ENCODE measurements at places on chromosomes 5 and 9.

DNA sequence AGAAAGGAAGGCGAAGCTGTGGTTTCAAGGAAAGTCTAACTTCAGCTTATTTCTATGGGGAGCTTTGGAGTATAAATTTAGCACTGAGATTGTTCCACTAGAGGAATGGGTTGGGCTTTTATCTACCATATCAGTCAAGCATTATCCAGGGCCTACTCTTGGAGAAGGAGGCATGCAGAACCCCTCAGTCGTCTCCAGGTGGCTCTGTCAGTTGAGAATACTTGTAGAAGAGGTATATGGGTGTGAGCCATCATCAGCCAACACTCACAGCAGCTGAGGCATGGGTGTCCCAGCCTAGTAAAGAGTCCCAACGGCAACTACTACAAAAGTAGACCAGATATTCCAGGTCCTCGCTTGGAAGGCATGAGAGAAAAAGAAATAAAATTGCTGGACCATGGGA is 548.5 kb upstream of the GRAMD2B start:
- DNase-seq = no peak

DNA sequence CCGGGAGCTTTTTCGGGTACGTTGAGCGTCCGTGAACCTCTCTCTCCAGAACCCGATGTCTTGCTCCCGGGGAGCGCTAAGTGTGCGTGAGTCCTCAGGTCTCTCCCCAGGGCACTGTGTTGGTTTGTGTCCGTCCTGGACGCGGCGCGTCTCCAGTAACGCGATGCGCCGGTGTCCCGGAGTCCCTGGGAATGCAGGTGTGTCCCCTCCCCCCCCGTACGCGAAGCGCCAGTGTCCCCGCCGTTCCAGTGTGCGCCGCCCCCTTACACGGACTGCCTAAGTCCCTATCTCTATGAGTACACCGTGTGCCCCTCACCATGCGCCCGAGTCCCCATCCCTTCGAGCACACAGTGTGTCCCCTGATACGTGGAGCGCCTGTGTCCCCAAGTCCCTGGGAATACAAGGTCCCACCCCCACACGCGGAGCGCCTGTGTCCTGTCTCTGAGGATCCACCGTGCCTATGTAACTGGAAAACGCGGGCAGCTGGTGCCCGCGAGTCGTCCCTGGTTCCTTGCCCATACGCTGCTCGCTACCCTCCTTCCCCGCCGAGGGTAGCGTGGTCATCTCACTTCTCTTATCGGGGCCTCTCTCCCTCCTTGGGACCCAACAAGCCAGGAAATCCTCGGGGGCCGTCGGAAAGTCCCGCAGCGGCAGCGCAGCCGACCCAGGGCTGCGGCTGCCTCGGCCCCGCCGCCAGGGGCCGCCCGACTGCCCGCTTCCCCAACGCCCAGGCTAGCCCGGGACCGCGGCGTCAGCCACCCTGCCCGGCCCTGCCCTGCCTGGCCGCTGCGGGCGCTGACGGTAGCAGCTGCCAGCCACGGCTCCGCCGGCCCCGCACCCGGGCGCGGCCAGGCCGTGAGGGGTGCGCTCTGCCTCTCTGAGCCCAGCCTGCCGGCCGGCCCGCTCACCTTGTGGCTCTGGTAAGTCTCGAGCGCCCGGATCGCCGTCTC is 709 bp downstream of the ELL2 start:
- DNase-seq = peak; percentile 43

DNA sequence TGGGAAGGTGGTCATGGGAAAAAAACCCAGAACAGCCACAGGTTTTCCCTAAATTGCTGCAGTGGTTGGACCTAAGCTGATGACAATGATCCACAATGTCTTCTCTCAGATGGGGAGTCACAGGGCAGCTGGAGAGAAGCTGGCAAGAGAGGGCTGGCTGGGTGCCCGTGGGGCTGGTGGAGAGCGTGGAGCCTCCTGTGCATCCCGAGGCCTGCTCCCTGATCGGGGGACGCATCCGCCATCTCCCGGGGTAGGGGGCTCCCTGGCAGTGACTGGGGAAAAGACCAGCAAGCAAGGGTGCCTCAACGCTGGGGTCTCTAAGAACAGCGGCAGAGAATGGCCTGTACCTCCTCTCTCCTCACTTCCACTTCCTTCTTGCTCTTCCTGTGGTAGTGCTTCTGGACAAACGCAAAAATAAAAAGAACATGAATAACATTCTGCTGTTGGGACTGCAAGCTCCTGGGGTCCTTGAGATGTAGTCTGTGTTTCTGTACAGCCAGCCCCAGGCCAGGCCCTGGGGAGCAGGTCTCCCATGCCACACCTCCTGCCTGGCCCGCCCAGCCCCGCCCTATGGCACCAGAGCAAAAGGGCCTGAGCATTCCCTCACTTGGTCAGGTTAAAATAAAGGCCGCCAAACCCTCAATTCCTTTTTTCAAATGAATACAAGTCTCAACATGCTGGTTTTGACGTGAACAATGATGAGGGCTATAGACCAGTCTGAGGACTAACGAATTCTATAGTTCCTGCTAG is 7.0 kb upstream of the MRNIP start:
- DNase-seq = no peak

DNA sequence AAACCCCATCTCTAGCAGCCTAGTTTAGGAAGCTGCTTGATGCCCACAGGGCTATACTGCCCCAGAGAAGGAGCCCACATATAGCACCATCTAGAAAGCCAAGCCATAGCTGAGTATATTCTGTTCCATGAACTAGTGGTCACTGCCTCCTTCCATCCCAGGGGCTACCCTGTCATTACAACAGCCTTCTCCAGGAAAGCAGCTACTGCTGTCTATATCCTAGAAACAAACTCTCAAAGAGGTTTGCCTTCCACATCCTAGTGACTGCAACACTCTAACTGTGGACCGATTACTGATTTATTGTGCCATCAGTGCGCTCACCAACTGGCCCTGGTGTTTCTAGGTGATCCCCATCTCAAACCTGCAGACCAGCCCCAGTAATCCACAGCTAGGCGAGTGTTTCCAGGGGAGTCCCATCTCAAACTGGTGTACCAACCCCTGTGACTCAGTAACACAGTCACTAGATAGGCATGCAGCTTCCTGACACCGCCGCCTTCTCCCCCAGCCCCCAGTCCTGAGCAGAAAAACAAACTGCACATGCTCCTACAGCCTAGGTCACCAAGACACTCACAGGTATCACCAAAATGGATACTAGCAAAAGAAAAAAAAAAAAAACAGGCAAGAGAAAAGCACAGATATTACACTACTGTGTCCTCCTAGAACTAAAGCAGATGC is 14.8 kb downstream of the SPTLC1 start:
- no peak for DNase-seq

DNA sequence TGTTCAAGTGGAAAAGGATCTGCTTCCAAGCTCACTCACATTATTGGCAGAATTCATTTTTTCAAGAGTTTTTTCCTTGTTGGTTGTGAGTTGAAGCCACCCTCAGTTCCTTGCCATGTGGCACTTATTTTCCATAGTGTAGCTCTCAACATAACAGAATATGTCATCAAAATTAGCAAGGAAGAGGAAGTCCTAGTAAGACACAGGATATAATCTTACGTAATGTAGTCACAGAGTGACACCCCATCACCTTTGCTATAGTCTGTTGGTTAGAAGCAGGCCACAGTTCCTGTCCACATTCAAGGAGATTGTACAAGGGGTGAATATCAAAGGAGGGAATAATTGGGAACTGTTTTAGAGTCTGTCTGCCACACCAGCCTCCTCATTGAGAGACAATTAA is 15.7 kb downstream of the IRGM start:
- no peak for DNase-seq

DNA sequence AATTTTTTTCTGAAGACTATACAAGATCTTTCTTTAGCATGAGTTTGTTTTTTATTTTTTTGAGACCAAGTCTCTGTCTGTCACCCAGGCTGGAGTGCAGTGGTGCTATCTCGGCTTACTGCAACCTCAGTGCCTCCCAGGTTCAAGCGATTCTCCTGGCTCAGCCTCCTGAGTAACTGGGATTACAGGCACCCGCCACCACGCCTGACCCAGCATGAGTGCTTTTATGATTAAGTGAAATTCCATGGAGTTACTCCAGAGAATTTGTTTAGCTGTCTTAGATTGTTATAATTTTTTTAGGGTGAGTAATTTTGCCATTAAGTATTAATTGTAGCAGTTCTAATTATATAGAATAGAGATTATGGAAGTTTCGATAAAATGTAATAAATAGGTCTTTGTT is 14.3 kb downstream of the YTHDC2 start:
- DNase-seq = no peak

DNA sequence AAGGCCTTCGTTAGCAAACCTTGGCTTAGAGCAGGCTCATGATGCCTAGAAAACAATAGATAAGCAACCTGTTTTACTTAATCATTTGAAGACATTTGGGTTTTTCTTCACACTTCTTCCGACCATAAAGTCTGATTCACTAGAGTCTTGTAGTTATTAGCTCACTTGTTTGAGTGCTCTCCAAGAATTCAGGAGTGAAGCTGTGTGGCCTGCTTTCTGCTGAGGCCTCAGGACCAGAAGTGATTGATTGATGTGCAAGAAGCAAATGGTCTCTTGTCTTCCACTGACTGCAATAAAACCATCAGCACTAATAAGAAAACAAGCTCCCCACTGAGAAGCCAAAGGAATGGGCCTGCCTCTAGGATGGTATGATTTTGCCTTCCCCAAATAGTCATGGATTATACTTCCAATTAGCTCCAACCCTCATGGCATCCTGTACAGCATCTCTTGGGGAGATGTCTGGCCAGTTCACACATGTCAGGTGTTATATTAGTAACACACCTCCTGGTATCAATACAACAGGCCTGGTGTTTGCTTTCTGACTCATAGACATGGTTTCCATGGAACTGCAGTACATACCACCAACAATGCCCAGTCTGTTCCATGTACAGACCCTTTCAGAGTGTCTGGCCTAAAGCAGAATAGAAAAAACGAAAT is 317.6 kb downstream of the CWC27 start:
- DNase-seq = no peak

DNA sequence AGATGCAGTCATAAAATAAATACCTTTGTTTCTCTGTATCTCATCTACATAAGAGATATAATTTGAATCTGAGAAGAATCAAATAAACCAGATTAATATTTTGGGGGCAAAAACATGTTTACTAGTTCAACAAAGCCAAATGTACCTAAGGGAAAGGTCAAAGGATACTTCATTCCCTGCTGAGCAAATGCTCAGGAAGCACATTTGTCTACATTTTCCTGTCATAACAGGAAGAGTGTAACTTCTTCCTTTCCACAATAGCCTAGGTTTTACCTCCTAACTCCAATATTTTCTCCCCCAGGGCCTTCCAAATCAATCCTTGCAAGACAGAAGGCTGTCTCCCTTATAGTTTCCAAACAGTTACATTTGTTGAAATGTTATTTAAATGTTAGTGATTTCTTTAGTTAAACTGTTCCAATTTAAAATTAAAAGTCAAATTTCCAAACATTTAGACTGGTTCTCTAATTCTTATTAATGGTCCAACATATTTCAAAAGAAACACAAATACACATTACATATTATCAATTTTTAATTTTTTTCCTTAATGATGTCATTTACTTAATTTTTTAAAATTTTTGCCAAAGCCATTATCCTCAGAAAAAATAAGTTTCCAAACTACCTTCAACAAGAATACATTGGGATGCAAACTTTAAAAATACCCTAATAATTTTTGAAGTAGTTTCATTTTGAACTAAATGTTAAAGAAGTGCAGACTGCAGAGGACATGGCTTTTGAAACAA is 67.8 kb downstream of the MEF2C start:
- no peak for DNase-seq

DNA sequence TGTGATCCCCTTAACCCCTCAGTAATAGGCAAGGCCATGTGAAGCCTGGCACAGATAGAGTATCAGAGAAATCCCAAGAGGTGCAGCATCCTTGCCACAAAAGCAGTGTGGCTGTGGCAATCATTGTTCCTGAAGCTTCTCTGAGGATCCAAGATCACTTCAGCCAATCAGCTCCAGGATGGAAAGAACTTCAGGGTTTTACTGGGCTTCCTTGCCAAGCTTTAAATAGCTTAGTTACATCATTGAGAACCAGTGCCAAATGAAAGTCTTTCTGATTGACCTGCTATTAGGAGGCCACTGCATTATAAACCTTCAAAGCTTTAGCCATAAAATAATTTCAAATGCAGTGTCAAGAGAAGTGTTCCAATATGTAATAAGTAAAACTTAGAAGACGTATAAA is 430.6 kb downstream of the PIK3R1 start:
- no peak for DNase-seq

DNA sequence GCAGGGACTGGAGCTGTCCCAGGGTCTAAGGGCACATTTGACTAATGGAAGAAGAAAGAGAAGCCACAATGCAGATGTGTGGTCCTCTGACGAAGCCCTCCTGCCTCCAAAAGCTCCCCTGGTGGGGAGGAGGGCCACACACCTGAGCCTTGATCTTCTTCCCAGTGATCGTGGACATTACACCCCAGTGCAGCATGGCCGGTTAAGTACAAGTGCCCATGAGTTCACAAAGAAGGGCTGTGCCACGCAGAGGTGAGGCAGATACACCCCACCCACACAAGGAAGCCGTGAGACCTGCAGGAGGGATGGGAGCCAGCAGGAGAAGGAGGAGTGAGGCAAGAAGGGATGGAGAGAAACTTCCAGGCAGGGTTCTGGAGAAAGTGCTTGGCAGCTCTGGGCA is 199.0 kb upstream of the MVB12B start:
- no peak for DNase-seq

- peak; percentile 94 for DNase-seq
These were observed 29.0 kb downstream of the CXXC5 start for GRCh38 chr5:139676951-139677735.

DNA sequence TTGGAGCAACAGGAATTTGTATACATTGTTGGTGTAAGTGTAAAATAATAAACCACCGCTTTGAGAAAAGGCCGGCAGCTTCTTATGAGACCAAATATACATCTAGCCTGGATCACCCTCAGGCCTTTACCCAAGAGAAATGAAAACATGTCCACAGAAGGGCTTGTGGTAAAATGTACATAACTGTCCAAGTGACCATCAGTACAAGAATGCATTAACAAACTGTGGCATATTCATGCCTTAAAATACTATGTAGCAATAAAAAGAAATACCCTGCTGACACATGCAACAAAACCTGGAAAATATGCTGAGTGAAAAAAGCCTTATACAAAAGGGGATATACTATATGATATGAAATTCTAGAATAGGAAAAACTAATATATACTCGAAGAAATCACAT is 311.9 kb upstream of the TRPC7 start:
- no peak for DNase-seq

DNA sequence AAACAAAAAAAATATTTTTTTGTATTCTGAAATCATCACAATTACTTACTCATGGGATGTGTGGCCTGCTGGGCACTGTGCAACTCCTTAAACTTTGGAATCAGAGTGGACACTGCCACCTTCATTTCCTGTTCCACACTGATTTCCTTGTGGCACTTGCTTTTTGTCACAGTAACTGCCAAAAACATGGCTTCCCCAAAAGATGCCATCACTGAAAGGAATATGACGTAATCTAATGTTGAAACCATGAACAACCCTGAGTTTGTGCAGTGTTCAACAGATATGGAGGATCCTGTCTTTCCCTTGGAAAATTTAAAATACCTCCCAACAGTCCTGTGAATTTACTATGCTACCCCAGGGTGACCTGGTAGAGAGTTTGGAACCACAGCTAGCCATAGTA is 12.6 kb upstream of the IL12B start:
- no peak for DNase-seq
